Liver (tissue), 10 donors: ENCODE measurements at places on chromosomes 11 and 22.

- no peak overlapping the region for H3K27ac ChIP-seq
- H3K4me3 ChIP-seq = no peak overlapping the region
- H3K4me1 ChIP-seq = peaks cover 5% of the 10 kb centered on the region
- no peak for DNase-seq
- no peaks in the 10 kb centered on the region for H3K36me3 ChIP-seq
Observed at GRCh38 chr22:39405346-39406085, 5.9 kb downstream of the TAB1 start.

- no peak overlapping the region for H3K27ac ChIP-seq
- H3K27me3 ChIP-seq = no peaks in the 10 kb centered on the region
- H3K4me3 ChIP-seq = no peak overlapping the region
- peaks cover 11% of the 10 kb centered on the region for H3K4me1 ChIP-seq
- no peaks in the 10 kb centered on the region for H3K36me3 ChIP-seq
- no peak for DNase-seq
Observed at GRCh38 chr11:35748644-35749043, 86.1 kb downstream of the TRIM44 start.

- no peak overlapping the region for H3K4me3 ChIP-seq
- no peaks in the 10 kb centered on the region for H3K4me1 ChIP-seq
- DNase-seq = no peak
- no peak overlapping the region for H3K27ac ChIP-seq
- no peaks in the 10 kb centered on the region for H3K36me3 ChIP-seq
Observed at GRCh38 chr11:21072558-21072957, 403.2 kb downstream of the NELL1 start.

- H3K4me1 ChIP-seq = peaks cover 3% of the 10 kb centered on the region
- H3K27me3 ChIP-seq = no peaks in the 10 kb centered on the region
- H3K36me3 ChIP-seq = peaks cover 2% of the 10 kb centered on the region
- no peak overlapping the region for H3K27ac ChIP-seq
- DNase-seq = no peak
- H3K4me3 ChIP-seq = no peak overlapping the region
Observed at GRCh38 chr11:125995313-125995712, 49.5 kb downstream of the VSIG10L2 start.

DNA sequence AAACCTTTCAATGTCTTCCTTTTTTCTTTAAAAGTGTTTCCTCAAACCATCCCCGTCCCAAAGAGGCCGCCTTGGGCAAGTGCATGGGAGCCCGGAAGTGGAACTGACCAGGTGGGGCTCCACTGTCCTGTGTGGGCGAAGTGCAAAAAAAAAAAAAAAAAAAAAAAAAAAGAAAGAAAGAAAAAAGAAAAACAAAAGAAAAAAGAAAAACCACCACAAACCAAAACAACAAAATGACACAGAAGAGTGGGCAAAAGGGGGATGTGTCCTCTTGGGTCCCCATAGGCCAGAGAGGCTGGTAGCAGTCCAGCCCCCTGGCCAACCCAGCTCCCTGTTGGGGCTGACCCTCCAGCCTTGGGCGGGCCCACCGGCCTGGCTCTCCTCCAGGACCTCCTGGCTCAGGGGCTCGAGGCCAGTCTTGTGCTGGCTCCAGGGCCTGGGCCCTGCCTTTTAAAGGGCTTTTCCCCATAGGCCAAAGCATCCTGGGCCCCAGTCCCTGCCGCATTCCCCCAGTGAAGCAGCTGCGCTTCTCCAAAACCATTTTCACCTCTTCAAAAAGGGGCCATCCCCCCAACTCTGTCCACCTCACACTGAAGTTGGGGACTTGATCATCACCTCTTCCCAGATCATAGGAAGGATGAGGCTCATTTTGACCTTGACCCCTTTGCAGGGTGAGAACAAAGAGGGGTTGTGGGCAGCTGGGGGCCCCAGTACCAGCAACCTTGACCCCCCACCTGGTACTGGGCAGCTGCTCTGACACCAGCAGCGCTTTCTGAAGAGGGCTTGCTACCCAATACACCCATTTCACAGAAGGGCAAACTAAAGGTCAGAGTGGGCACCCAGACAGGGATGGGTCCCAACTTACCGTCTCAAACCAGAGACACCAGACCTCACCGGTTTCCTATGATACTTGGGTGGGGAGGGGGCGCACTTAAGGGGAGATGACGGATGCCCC lies 9.4 kb downstream of the CBX6 start:
- H3K27ac ChIP-seq = no peak overlapping the region
- H3K36me3 ChIP-seq = no peaks in the 10 kb centered on the region
- H3K4me1 ChIP-seq = peaks cover 3% of the 10 kb centered on the region
- H3K27me3 ChIP-seq = no peaks in the 10 kb centered on the region
- no peak overlapping the region for H3K4me3 ChIP-seq

DNA sequence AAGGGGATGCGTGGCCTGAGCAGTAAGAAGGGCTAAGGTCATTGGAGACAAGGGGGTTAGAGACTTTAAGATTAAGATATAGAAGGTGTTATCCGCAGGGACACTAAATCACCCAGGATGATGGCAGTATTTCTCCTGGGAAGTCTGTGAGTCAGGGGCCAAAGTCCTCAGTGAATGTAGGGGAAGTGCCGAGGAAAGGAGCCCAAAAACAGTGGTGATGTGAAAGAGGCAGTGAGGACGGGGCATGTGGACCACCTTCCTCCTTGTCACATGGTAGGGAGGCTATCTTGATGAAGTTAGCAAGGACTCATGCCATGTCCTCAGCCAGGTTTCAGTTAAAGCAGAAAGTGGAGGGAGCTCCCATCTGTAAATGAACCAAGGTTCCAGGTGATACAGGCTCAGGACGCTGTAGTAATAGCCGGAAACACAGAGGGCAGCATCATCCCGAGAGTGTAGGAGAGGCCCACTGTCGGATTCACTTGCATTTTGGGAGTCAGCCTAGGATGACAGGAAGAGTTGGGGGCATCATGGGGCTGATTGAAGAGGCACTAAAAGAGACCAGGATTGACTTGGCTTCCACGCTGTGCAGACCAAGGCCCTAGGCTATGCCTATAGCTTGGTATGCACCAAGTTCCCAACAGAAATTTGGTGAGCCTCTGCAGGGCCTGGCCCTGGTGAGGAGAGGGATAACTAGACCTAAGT lies 33.5 kb downstream of the WEE1 start:
- no peaks in the 10 kb centered on the region for H3K27me3 ChIP-seq
- H3K4me3 ChIP-seq = no peak overlapping the region
- no peaks in the 10 kb centered on the region for H3K4me1 ChIP-seq
- no peak overlapping the region for H3K27ac ChIP-seq

GRCh38 chr11:39205236-39205995 lies 2254.0 kb downstream of the LRRC4C start:
- H3K36me3 ChIP-seq = no peaks in the 10 kb centered on the region
- H3K4me1 ChIP-seq = no peaks in the 10 kb centered on the region
- no peaks in the 10 kb centered on the region for H3K27me3 ChIP-seq
- no peak overlapping the region for H3K27ac ChIP-seq
- DNase-seq = no peak

DNA sequence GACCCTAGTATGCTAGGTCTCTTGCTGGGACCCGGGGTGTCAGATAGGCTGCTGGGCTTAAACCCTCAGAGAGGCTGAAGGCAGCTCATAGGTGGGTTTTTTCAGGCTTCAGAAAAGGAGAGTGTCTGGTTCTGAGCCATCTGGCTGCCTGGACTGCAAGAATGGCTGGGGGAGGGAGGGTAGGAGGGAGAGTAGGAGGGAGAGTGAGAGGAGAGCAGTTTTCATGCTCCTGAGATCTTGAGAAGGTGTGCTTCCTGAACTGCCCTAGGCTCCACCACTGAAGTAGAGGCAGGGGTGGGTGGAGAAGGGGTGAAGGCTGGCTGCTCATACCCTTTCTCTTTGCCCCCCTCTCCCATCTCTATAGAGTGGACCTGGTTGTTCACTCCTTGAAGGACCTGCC lies 4.6 kb downstream of the HMBS start:
- H3K4me3 ChIP-seq = no peak overlapping the region
- no peak overlapping the region for H3K27ac ChIP-seq
- H3K36me3 ChIP-seq = peaks cover 6% of the 10 kb centered on the region
- DNase-seq = no peak

DNA sequence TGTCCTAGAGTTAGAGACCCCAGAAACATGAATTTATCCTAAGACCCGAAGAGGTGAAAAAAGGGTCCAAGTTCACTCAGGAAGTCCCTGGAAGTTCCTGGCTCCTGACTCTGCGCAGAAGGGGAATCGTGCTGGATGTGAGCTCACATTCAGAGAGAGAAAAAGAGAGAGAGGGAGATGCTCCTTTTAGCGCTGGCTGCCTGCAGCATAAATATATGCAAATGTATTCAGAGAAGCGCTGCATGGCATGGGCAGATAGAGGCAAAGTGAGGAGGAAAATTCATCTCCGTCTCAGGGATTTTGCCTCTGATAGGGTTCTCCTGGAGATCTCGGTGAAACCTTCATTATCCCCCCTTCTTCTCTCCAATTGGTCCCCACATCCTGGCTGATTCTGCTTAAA lies 517.2 kb downstream of the MN1 start:
- peaks cover 3% of the 10 kb centered on the region for H3K27me3 ChIP-seq
- no peak overlapping the region for H3K4me3 ChIP-seq
- DNase-seq = no peak
- H3K27ac ChIP-seq = no peak overlapping the region
- H3K4me1 ChIP-seq = no peaks in the 10 kb centered on the region

- H3K27me3 ChIP-seq = no peaks in the 10 kb centered on the region
- no peak for DNase-seq
- no peak within 1 kb of the TSS for H3K27ac ChIP-seq
- H3K4me1 ChIP-seq = peaks cover 14% of the 10 kb centered on the region
Observed at GRCh38 chr22:35540595-35541253, at the start of gene RASD2. TSS of gene RASD2 (plus strand) at chr22:35540831. CDS start at chr22:35546810, 5,979 bp downstream.

DNA sequence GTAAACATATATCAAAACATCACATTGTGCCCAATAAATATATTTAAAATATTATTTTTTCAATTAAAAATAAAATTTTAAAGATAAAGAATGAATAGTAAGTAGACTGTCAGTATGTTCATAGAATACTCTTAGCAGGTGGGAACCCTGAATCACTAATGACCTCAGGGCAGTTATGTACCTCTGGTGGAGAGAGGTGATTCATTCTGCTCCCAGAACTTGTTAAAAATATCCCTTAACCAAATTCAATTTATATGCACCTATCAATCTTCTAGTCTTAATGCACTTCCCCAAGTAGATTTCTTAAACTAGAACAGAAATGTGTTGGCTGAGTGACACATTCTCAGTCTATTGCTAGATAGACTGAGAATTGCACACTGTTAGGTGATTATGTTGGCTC lies 183.9 kb upstream of the SYN3 start:
- no peak for DNase-seq
- H3K36me3 ChIP-seq = no peaks in the 10 kb centered on the region
- H3K4me1 ChIP-seq = no peaks in the 10 kb centered on the region
- H3K27ac ChIP-seq = no peak overlapping the region
- H3K4me3 ChIP-seq = no peak overlapping the region

DNA sequence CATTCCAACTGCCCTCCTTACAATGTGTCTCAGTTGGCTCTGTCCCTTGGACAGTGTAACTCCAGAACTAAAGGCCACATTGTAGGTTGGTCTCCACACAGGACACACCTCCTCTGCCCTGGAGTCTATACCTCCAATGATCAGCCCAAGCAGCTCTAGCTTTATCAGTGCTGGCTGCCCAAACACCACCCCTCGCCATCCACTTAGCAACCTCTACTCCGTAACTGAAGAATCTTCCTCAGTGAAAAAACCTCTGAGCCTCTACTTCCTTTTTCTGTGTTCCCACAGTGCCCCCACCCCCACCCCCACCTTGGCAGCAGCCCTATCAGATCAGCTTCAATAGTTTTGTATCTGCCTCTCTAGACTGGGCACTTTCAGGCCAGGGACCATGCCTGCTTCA lies 33.4 kb downstream of the SERPINH1 start:
- H3K4me1 ChIP-seq = no peaks in the 10 kb centered on the region
- H3K27ac ChIP-seq = no peak overlapping the region
- no peaks in the 10 kb centered on the region for H3K36me3 ChIP-seq
- no peak for DNase-seq

DNA sequence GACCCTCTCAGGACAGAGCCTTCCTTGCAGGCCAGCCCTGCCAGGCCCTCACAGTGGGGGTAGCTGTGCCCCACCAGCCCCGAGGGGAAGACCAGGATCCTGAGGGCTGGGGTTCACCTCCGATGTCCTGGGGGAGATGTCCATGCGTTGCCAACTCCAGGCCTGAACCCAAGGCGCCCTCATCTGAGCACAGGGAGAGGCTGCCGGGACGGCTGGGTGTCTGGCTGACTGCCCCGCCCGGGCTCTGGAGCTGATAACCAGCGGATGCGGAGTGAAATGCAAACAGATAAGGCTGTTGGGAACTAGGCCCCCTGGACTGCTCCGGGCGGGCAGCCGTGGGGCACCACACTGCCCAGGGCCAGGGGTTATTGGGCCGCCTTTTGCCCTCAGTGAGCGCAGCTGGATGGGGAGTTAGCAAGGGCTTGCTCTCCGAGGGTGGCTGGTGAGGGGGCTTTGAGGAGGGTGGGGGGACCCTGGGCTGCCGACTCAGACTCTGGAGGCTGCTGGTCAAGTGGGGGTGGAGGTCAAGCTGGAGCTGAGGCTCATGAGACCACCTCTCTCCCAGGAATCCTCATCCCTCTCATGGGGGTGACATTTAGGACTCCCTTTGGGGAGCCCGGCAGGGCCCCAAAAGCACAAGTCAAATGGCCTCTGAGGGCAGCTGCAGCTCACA lies 5.6 kb upstream of the MUC6 start:
- no peaks in the 10 kb centered on the region for H3K36me3 ChIP-seq
- H3K27ac ChIP-seq = no peak overlapping the region
- DNase-seq = peak; percentile 78
- H3K27me3 ChIP-seq = no peaks in the 10 kb centered on the region

DNA sequence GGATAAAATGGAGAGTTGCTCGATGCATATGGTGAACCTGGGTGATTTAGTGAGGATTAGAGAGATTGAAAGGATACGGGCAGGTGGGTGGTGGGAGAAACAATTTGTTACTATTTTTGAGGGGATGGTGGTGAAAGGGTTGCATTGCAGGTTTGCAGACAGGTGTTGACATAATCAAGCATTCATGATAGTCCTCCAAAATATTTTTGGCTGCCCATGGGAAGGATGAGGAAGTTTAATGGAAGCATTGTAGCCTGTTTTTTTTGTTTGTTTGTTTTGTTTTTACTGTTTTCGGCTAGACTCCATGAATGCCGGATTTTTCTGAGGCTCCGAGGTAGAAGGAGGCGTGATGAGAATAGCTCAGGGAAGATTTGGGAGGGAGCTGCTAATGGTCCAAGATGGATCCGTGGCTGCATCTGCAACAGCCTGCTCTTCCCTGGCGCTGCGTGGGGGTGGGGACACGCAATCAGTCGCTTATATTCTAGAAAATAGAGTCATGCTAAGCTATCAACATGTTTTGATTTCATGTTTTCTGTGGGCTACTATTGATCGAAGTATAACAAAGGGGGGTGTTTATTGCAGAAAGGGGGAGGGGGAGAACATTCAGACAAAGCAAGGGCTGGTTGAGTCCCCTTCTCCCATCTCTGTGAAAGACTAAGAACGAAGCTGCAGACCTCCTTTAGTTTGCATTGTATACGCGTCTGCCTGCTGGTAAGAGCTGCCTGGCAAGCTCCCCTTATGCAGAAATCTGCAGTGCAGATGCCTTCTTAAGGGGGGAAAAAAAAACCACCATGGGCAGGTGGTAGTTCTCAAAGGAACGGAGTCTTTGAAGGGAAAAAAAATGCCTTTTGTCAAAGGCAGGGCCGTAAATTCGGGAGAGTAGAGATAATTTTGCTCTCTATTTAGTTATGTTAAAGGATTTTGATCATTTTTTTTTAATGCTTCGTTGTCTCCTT lies 1.0 kb downstream of the RTN3 start:
- H3K27me3 ChIP-seq = no peaks in the 10 kb centered on the region
- peak; percentile 43 for DNase-seq
- H3K4me1 ChIP-seq = peaks cover 12% of the 10 kb centered on the region

GRCh38 chr11:18700872-18701271 lies 2.3 kb downstream of the TMEM86A start:
- no peaks in the 10 kb centered on the region for H3K27me3 ChIP-seq
- DNase-seq = no peak
- no peak overlapping the region for H3K27ac ChIP-seq
- H3K4me3 ChIP-seq = no peak overlapping the region
